Left colon (tissue), 2 donors: ENCODE measurements at places on chromosomes 13 and 19.

- no peak for DNase-seq
Measured at GRCh38 chr13:77620138-77620537, 77.3 kb upstream of the SLAIN1 start.

DNA sequence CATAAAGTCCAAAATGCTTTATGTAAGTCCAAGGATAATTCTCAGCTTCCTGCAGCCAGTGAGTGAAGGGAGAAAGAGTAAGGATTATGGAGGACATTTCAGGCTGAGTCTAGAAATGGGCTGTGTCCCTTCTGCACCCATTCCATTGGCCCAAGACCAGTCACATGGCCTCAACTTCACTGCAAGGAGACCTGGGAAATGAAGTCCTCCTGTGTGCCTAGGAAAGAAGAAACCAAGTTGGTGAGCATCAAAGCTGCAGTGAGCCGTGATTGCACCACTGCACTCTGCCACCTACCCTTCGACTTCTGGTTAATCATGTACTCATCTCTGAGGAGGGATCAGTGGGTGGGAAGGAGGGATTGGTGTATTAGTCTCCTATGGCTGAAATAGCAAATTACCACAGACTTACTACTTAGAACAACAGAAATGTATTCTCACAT lies 3.6 kb upstream of the CD37 start:
- DNase-seq: no peak

GRCh38 chr13:58985845-58986244 lies 1177.9 kb downstream of the DIAPH3 start:
- DNase-seq: no peak

DNA sequence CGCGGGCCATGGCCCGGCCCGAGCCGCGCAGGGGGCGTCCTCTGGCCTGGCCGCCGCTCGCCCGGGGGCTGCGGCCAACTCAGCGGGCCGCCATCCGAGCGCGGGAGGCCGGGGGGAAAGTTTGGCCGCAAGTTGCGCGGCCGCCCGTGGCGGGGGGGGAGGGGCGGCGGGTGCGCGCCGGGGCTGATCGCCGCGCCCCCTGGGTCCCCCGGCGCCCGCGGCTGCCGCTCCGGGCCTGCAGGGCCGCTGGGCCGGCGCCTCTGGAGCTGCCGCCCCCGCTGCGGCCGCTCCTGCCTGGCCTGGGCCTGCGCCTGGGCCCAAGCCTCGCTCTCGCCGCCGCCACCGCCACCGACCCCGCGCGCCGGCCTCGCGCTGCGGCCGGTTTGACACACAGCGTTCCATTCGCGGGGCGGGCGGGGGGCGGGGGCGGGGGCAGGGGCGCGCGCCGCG lies at the start of gene NR2F6:
Gene NR2F6, minus strand, starts transcription at position 385 of the 450 bp plus-strand sequence. CDS start 699 bp downstream, outside the sequence.
- DNase-seq: no peak

DNA sequence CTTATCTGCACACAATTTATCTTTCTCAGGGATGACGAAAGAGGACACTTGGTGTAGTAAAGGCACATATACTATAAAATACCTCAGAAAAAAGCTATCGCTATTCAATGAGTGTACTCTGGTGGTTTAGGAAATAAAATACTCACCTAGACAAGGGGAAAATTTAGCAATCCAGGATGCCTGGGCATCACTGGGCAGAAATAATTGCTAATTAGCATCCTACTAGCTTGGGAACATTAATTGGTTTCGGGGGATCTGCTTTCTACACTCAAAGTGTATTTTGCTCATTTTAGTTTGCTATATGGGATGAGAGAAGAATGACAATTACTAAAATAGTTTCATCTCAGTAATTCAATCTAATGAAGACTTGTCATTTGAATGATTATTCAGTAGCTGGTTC lies 60.3 kb downstream of the OLFM4 start:
- DNase-seq: no peak
